ENCODE measurements at places on chromosomes 6 and 20.
A peak's percentile ranks its signal among the peaks of the same experiment; 100 is the strongest.

- peak; percentile 86 for DNase-seq
Measured at GRCh38 chr20:56187534-56188165, 60.9 kb upstream of the MC3R start.

DNA sequence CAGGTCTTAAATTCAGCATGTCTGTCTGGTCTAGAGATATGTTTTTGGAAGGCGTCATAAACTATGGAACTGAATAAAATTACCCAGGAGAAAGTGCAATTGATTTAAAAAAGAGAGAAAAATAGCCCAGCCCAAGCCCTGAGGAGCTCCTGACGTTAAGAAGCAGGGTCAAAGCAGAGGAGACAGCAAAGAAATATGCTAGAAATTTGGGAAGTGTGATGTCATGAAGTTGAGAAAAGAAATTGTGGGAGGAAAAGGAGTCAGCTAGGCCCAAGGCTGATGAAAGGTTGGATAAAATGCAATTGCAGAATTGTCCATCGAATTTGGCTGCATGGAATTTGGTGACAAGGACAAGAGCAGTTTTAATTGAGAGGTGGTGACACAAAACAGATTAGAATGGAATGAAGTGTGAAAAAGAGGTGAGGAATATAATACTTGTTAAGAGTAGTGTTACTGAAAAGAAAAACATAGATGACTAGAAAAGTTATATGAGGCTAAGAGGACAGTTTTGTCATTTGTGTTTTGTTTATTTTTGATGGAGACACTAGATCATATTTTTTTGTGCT, 381.6 kb downstream of the LAMA2 start:
- no peak for DNase-seq

DNA sequence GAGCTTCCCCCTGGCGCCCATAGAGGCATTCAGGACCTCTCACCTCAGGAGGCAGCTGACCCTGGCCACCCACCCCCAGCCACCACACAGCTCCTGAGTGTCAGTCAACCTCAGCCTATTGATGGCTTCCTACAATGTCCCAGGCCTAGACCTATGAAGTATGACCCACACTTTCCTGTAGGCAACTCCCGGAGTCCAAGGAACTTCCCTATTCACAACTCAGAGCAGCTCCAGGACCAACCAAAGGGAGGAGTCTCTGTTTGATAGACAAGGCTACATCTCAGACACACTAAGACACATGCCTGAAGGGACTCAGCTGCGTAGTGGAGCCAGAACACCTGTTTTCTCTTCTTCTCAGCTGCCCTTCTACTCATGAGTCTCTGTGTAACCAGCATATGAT, 169.1 kb downstream of the MAFB start:
- no peak for DNase-seq

GRCh38 chr6:44074813-44075646, 52.2 kb downstream of the MRPL14 start:
- no peak for DNase-seq

Data from NCI-H1105 (cell line).